ENCODE measurements at places on chromosomes 16 and 17.

DNA sequence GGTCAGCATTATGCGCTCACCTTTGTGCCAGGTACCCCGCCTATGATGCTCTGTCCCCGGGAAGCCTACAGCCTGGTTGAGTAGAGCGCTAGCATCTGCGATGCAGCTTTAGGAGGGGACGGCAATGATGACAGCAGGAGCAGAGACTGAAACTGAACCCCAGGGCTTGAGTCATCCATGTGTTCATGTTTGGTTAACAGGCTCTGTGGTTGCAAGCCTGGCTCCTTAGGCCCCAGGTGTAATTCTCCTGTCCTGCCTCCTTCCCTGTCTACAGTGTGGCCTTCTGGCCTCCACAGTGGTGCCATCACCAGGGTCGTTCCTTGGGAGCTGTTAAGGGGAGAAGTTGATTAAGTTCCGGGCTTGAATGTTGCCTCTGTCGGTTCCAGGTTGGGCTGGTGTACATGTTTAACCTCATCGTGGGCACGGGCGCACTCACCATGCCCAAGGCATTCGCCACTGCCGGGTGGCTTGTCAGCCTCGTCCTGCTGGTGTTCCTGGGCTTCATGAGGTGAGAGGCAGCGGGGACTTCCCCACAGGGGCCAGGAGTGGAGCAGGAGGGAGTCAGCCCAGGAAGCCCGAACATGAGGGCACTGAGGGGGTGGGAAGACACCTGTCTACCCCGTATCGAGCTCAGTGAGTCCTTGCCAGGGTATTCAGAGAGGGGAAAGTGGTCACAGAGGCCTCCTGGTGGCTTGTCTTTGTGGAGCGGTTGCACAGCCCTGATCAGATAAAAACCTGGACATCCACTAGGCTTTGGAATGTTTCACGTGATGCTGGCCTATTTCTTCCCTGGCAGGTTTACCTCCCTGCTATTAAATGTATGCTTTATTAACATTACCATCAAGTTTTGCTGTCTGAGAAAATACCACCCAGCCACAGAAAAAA, 9.2 kb upstream of the NAT9 start:
- DNase-seq: peak; percentile 56

DNA sequence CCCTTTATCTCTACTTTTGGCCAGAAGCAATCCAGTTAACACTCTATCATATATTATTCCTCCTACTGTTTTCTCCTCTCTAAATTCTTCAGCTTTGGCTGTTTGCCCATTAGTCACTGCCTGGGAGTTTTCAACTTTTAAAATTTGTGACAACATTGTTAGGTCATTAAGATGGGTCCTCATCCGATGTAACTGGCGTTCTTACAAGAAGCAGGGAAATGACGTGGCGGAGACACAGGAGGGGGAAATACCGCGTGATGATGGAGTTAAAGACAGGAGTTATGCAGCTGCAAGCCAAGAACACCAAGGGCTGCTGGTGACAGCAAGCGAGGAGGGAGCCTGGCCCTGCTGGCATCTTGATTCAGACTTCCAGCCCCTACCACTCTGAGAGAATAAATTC, 34.8 kb upstream of the CPHXL start:
- DNase-seq: peak; percentile 28

- DNase-seq: peak; percentile 56
Observed at GRCh38 chr17:19876529-19877161, 8.9 kb upstream of the ULK2 start.

DNA sequence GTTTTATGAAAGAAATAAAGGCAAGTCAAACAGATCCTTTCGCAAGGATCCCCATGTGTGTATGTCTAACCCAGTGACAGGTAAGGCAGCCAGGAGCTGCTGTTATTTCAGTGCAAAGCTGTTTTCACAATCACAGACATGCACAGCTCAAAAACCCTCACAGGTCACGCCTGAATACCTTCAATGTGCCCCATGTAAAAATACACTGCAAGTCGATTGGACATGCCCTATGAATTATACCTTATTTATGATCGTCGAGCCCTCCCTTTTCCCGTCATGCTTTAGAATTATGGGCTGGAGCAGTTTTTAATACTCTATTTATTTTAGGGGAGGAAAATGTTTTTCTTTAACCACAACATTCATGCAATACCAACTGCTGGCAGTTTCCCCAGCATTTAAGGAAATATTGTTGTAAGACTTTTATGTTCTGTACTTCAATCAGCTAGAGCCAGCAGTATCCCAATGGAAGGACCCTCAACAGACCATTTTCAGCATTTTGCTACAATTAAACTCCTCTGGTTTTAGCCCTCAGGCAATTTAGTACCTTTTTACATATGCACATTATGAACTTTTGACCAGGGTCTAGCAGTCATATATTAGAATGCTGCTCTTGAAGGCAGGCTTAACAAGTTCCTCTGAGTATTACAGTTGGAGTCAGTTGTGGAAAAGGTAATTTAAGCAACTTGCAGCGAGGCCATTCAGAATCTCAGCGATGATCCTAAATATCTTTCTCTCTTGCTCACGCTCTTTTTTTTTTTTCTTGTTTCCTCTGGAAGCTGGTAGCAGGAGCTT, 362.2 kb downstream of the WWOX start:
- DNase-seq: no peak

GRCh38 chr17:79989106-79989835, 46.4 kb downstream of the TBC1D16 start:
- no peak for DNase-seq

- no peak for DNase-seq
Observed at GRCh38 chr16:14111713-14112538, 40.8 kb downstream of the MRTFB start.

GRCh38 chr16:63200940-63201339, 1164.7 kb upstream of the CDH8 start:
- DNase-seq: no peak

DNA sequence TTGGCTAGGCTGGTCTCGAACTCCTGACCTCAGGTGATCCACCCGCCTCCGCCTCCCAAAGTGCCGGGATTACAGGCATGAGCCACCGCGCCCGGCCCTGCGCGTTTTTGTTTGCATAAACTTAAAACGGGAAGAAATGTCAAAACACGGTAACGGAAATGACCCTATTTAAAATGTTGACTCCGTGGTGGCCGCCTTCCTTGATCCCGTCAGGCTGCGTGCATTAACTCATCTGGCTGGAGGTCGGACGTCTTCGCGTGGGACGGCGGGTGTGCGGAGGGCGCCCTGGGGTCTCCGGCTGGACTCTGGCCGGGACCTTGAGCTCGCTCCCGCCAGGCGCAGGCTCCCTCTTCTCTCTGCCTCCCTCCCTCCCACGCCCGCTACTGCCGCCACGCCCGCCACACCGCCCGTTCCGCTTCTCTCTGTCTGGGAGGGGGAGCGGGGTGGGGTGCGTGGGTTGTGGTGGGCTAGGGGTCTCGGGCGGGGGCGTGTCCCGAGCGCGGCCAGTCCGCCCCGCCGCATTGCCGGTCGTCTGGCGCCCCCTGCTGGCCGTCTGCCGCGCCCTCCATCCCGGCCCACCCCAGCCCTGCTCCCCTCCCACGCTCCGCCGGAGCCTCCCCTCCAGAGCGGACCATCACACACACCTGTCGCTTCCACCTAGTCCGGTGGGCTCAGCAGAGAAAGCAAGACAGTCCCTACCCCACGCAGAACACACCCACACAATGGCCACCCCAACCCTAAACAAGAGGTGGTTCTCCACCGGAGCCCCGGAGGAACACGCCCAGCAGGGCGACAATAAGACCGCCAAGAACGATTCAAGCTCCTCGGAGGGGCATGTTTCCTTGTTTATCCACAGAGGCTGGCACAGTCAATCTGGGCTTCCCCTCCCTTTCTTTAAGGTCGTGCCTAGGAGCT, 1.2 kb upstream of the CCDC42 start:
- peak; percentile 84 for DNase-seq

- DNase-seq: peak; percentile 34
Observed at GRCh38 chr17:77667478-77667877, 291.0 kb upstream of the TNRC6C start.

GRCh38 chr17:30196504-30196903, 39.0 kb downstream of the SLC6A4 start:
- no peak for DNase-seq

DNA sequence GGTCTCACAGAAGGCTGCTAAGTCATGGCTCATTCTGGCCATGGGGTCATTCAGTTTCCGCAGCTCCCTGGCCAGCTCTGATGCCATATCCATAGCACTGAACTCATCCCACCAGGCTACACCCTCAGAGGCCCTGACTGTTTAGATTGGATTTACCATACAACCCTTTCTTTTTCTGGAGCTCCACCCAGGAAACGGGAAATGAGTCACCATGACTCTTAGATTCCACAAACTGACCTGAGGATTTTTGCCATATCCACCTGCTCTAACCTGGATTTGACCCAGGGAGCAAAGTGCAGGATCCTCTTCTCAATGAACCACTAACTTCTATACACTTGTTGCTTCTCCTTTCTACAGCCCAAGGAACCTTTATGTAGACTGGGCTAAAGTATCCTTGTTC, 20.3 kb upstream of the CALB2 start:
- DNase-seq: no peak

DNA sequence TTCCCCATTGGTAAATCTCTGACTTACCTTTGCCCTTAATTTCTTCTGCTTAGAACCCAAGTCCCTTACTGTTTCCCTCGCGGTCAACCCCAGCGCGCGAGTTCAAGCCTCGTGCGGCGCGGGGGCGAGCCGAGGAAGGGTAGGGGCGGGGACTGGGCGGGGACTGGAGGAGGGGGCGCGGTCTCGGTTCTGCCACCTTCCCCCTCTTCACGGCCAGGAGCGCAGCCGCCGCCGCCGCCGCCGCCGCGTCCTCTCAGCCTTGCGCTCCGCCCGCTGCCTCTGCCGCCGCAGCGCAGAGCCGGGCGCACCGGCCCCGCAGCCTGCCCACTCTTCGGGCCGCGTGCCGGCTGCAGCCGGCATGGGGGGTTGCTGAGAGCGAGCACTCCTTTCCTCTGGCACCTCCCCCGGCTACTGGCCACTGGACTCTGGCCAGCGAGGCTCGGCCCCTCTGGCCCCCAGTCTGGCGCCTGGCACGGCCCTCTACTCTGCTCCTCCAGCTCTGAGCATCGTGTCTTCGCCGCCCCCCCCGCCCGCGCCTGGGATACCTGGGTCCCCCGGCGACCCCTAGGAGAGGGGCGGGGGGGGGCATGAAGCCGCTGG, at the start of gene RAPGEFL1:
RAPGEFL1 (plus strand) TSS at position 196 of the 600 bp plus-strand sequence; CDS start at position 588, 392 bp downstream.
- peak; percentile 93 for DNase-seq

DNA sequence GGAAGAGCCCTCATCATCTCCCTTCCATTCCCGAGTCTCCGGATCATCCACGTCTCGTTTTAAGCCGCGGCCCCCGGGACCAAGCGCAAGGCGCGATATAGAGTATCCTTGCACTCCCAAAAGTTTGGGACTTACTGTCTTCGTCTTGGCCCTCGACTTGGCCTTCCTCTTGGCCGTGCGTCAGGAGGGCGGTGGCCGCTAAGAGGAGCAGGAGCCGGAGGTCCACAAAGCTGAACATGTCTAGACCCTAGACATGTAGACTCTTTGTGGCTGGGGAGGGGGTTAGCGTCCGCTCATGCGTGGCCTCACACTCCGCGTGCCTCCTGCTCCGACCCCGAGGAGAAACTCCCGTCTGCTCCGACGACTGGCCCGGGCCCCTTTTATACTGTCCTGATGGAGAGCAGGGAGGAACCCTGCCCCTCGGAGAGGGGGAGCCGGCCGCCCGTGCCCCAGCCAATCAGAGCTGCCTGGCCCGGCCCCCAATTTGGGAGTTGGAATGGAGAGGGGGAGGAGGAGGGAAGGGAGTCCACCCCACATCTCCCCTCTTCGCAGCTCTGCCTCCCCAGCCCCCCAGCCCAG, at the start of gene COL1A1:
COL1A1 (minus strand) TSS at position 356 of the 579 bp plus-strand sequence; CDS start at position 238, 118 bp downstream.
- DNase-seq: no peak

- DNase-seq: no peak
Observed at GRCh38 chr16:88012360-88012759, 61.1 kb downstream of the BANP start.

DNA sequence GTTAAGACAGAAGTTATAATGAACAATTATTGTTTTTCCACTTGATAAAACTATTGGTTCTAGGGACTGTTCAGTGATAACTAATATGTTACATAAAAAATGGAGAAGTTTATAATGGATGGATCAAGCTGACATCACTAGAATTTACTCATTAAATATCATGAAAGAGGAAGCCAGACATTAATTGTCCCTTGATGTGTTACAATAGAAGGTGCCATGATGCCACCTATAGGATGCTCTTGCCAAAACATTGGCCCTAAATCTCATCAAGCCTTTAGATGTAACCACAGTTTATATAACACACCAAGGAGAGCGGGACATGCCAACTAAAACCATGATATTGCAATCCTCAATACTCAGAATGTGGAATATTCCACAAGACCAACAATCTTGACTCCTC, 147.9 kb upstream of the MON1B start:
- DNase-seq: no peak

DNA sequence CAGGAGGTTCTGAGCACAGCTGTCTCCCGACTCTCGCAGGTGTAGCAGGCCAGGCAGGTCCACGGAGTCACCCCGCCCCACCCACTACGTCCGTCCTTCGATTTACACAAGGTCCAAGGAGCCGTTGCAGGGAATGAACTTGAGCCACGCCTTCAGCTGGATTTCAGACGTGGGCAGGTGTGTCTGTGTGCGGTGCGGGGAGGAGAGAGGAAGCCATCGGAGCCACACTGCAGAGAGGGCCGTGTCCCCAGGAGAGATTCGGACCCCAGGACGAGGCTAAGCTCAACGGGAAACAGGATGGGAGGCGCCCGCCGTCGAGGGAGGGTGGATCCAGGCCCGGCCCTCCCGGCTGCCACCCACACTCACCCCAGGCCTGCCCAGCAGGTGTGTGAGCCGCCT, 50.3 kb downstream of the RPH3AL start:
- no peak for DNase-seq

DNA sequence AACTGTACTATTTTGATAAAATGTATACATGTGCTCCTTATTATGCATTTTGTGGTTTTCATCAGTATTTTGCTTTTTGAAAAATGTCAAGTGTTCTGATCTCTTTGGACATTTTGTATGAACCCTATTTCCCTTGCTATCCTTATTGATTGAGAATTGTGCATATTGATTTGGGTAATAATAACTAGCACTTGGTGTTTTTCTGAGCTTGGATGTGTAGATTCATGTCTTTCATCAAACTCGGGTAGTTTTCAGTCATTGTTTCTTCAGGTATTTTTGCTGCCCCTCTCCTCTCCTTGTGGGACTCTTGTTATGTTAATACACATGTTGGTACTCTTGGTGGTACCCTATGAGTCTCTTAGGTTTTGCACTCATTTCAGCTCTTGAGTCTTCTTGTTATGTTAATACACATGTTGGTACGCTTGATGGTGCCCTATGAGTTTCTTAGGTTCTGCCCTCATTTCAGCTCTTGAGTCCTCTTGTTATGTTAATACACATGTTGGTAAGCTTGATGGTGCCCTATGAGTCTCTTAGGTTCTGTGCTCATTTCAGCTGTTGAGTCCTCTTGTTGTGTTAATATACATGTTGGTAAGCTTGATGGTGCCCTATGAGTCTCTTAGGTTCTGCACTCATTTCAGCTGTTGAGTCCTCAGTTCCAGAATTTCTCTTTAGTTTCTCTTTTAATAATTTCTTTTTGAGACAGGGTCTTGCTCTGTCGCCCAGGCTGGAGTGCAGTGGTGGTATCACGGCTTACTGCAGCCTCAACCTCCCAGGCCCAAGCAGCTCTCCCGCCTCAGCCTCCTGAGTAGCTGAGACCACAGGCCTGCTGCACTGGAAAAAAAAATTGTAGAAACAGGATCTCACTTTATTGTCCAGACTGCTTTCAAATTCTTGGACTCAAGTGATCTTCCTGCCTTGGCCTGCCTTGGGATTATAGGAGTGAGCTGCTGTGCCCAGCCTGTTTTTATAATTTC, 19.3 kb downstream of the ZNF750 start:
- DNase-seq: no peak

GRCh38 chr17:59375857-59376256, 44.4 kb downstream of the YPEL2 start:
- DNase-seq: no peak
